ENCODE measurements at places on chromosomes 12 and 14.

- DNase-seq = no peak
Observed at GRCh38 chr12:108793756-108794441, 62.6 kb upstream of the CORO1C start.

GRCh38 chr14:91796617-91797347 is 64.9 kb upstream of the CATSPERB start:
- DNase-seq = no peak

DNA sequence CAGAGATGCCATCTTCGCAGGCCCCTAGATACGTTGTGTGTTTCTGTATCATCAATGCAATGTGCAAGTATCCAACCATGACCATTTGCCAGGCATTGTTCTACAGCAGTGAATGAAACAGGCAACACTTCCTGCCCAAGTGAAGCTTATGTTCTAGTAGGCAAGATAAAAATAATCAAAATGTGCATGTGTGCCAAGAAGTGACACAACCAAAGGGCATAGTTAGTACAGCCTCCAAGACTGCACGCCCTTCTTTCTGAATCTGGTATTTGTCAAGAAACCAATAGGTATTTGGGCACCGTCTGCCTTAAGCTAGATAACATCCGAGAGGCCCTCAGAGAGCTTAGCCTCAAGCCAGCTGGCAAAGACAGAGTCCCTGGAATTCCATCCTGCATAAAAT is 152.0 kb downstream of the TMEM132C start:
- no peak for DNase-seq

DNA sequence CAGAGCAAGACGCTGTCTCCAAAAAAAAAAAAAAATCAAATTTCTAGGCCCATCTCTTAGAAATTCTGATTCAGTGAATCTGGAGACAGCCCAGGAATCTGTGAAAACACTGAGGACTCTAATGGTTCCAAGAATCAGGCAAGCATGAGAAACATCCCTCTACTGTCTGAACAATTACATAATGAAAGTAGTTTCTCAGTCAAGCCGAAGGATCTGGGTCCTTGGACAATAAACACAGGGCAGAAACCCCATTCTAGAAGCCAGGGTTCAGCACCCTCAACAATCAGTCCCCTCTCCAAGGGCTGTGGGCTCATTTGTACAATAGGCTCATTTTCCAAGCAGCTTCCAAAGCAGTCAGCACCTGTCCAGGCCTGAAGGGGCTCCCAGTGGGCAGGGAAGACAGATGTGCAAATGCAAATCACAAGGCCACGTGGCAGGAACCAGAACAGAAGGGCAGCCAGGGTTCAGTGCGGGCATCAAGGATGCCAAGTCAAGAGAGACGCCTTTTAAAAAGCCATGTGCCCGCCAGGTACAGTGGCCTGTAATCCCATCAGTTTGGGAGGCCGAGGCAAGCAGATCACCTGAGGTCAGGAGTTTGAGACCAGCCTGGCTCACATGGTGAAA is 96.1 kb downstream of the KSR2 start:
- DNase-seq = no peak

GRCh38 chr14:54200726-54201125 is 196.1 kb upstream of the CDKN3 start:
- DNase-seq = no peak

GRCh38 chr14:31510222-31510621 is 22.4 kb upstream of the GPR33 start:
- no peak for DNase-seq

DNA sequence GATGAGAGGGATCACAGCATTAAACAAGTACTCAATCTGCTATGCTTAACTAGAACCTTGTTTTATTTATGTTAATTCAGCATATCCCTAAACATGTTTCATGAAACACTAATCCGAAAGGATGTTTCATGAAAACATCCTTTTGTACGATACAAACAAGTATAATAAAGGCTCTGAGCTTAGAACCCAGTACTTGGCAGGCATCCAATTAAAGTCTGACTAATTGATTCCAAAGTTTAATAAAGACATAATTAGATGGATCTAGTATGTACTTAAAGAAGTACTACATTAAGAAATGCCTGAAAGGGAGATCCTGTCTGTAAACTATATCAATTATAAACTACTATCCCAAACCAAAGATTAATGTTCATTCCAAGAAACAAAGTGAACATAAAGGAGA is 51.8 kb downstream of the SCAF11 start:
- DNase-seq = no peak

DNA sequence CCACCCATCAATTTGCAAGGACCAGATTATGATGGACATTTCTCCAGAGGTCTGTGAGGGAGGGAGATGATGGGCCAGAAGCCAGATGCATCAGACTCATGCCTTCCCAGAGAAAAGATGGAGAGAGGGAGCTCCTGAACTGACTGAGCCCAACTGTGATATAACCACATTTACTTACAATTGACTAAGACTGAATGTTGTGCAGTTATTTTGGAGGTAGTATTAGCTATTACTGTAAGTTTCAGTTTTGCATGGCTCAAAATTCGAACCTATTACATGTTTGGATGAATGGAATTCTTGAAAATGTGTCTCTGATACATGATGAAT is 211.1 kb upstream of the SFSWAP start:
- no peak for DNase-seq

GRCh38 chr14:69288956-69289705 is 29.2 kb downstream of the GALNT16 start:
- DNase-seq = no peak

DNA sequence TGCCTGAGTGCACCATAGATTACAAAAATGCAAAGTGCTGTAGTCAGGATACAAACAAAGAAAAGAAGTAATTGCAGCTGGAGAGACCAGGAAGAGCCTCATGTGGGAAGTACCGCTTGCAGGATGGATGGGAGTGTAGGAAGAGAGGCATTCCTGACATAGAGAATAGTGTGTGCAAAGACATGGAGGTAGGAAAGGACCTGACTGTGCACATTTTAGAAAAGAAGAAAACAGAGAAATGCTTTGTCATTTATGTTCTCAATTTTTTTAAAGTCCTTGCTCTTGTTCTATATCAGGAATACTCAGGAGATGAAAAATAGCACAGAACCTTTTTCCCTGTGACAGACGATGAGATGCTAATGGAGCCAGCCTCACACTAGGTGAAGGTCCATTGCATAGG is 358.7 kb upstream of the TMPO start:
- DNase-seq = no peak

DNA sequence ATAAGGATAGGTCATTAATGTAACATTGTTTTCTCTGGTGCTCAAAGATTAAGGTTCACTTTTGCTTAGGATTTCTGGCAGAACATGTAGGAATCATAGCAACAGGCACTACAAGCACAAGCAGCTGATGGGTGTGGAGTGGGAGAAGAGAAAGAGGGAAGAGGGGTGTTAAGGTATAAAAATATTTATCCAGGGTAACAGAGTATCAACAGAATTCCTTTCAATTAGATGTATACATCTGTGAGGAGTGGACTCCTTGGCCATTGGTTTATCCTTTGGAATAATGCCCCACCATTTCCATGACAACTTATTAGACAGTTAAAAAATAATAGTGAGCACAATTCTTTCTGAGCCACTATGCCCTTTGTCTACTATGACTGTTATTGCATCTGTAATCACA is 388.3 kb upstream of the DDHD1 start:
- DNase-seq = no peak

- no peak for DNase-seq
Observed at GRCh38 chr14:101820283-101820798, 58.8 kb downstream of the PPP2R5C start.

DNA sequence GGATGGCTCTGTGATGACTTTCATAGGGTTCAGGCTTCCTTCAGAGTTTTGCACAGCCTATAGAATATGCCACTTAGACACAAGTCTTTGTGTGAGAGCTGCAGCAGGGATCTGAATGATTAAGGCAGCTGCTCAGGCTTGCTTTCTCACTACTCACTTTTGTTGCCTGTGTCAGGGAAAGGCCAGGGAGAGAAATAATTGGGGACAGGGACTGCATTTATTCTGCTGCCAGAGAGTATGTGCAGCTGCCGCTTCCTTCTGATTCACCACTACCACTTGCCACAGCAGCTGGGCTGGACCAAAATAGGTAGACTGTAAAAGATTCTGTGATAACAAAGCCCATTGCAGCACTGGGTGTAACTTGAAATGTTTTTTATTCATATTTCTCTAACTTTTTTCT is 49.7 kb downstream of the TRMT5 start:
- DNase-seq = no peak

DNA sequence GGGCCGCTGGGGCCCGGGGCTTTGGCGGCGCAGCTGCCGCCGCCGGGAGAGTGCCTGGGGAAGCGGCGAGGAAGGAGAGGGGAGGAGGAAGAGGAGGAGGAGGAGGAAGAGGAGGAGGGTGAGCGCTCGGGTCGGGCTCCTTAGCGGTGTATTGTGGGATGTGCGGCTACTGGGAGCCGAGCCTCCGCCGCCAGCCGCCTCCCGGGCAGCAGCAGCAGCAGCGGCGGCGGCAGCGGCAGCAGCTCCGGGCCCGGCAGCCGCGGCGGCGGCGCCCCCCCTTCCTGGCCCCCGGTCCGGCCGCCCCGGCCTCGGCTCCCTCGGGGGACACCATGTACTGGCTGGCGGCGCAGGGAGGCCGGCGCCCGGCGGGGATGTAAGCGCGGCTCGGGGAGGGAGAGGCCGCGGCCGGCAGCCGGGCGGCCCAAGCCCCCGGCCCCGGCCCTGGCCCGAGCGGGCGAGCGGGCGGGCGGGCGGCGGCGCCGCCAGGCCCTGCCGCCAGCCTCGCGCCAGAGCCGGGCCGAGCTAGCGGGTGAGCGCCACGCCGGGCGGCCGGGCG is at the start of gene SETD1B:
SETD1B (plus strand) TSS at position 149 of the 556 bp plus-strand sequence. CDS start 729 bp downstream, outside the sequence.
- no peak for DNase-seq

Measured in stimulated activated CD4-positive, alpha-beta T cell treated with anti-CD3 and anti-CD28 coated beads, Interleukin-4, amount 100 ng/mL, for 48 hours (primary cell).